ENCODE measurements at places on chromosomes 2 and 18.

DNA sequence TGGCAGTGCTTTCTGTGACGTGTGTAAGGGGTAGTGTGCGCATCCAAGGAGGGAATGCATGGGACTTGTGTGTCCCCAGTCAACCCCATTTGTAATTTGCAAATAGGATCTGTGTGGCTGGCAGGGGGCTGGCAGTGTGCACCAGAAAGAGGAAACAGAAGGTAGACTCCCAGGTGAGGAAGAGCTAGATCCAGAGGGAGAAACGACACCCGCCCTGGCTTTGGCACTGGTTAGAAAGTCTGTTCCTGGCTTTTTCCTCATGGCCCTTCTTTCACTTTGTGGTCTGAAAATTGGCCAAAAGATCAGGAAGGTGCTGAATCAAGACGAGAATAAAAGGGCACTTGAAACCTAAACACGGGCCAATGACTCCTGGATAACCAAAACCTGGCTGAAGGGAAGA lies 33.3 kb downstream of the PRKCE start:
- no peak for DNase-seq

DNA sequence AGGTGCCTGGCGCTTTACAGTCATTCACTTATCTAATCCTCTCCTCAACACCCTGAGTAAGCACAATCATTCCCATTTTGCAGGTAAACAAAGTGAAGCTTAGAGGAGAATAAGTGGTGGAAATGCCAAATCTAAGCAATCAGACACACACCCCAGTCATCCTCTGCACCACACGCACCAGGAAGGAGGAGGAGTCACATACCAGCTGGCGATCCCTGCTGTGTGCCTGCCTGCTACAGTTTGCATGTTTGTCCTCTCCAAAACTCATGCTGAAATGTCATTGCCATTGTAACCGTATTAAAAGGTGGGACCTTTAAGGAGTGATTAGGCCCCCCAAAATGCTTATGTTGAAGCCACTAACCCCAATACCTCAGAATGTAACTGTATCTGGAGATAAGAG lies 93.7 kb downstream of the LOXHD1 start:
- no peak for DNase-seq

DNA sequence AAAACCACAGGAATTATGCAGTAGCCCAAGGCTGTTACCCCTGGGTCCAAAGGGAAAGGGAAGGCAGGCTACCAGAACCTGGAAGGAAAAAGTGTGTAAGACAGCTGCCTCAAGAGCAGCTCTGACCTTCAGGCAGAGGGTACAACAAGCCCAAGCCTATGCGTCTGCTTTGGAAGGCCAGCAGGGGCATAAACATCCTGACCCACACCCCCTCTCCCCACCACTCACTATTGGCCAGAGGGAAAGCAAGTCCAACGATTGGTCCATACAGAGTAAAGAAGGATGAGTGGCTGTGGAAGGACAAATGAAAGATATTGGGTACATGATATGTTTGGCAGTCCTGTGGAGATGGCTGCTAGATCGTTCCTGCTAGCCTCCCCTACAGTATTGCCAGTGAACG lies 227.6 kb upstream of the HNRNPA3 start:
- DNase-seq, result no peak

DNA sequence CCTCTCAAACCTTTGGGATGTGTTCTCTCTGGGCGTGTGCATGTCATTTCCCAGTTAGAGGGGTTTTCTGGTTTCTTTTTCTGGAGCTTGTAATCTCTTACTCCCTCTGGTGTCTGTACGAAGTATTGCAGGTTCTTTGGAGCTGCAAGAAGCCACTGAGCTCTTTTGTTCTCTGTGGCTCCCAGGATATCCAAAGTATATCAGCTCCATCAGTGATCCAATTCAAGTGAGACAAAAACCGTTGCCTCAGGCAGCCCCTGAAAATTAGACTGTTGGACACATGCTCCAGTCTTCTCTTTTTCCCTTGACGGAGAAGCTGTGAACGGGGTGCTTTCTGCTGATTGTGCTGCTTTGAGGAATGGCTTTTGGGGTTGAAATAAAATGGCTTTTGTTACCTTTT lies 59.0 kb upstream of the LDLRAD4 start:
- no peak for DNase-seq

GRCh38 chr2:17578466-17578928 lies 38.0 kb downstream of the VSNL1 start:
- DNase-seq, result no peak

- DNase-seq, result no peak
Observed at GRCh38 chr2:235106874-235107639, 155.2 kb downstream of the SH3BP4 start.

- no peak for DNase-seq
Observed at GRCh38 chr2:218017211-218018053, 14.6 kb upstream of the TNS1 start.

DNA sequence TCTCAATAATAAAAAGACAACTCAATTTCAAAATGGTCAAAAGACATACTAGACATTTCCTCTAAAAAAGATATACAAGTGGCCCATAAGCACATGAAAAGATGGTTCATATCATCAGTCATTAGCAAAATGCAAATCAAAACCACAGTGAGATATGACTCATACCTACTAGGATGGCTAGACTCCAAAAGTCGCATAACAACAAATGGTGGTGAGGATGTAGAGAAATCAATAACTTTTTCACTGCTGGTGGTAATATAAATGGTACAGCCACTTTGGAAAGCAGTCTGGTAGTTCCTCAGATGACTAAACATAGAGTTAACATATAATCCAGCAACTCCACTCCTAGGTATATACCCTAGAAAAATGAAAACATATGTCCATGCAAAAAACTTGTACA lies 242.3 kb upstream of the NOL4 start:
- DNase-seq, result no peak

- no peak for DNase-seq
Observed at GRCh38 chr2:43191947-43192516, 34.4 kb downstream of the ZFP36L2 start.

- DNase-seq, result peak; percentile 100
Observed at GRCh38 chr2:44168681-44169154, at the start of gene PPM1B. Gene PPM1B (plus strand): TSS chr2:44168875. CDS start chr2:44201200, 32,325 bp downstream.

DNA sequence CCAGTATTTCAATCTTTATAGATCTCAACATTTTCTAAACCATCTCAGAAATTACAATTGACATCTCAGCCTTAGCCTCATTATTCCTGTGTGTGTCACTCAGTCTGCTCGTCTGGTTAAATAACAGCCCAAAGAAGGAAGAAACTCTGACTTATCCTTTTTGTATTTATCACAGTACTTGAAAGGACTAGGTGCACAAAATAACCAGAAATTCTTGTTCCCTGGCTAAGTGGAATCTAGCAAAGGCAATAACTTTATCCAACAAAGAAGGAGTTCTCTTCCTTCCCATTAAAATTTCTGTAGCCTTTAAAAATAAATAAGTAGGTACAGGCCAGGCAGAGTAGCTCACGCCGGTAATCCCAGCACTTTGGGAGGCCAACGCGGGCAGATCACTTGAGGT lies 139.9 kb upstream of the PID1 start:
- DNase-seq, result no peak

GRCh38 chr2:178527592-178527991 lies 47.3 kb downstream of the PLEKHA3 start:
- DNase-seq, result no peak

DNA sequence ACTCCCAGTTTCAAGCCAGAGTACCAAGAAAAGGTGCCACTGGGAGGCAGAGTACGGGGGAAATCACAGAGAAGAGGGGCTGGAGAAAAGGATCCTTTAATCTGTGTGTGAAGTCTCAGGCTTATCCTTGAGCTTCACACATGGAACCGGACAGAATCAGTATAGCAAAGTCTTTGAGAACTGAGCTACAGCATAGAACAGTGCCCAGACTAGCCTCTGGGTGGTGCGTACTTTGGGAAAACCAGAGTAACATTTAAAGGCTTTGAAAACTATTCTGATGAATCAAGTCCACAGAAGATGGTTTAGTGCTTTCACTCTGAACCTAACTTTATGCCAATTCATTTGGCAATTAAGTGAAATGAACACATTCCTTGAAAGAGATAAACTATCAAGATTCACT lies 83.1 kb downstream of the BABAM2 start:
- no peak for DNase-seq

- no peak for DNase-seq
Observed at GRCh38 chr2:206031162-206031784, 54.7 kb downstream of the INO80D start.

DNA sequence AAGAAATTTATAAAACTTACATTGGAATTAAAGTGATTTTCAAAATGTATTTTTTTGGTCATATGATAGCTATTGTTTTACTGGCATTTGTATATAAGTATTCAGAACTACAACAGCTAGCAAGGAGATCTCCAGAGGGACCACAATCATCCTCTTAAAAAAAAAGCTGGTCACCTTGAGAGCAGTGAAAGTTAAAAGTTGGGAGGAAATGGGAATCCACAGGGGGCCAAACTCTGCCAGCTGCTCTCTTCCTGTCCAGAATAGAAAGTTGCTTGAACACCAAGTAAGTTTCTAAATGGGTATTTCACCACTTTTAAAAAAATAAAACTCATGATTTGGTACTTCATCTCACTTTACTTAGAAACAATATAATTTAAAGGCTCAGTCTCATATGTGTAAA lies 1025.1 kb downstream of the LRP1B start:
- DNase-seq, result no peak

GRCh38 chr2:70746094-70746974 lies 21.7 kb downstream of the ADD2 start:
- no peak for DNase-seq

DNA sequence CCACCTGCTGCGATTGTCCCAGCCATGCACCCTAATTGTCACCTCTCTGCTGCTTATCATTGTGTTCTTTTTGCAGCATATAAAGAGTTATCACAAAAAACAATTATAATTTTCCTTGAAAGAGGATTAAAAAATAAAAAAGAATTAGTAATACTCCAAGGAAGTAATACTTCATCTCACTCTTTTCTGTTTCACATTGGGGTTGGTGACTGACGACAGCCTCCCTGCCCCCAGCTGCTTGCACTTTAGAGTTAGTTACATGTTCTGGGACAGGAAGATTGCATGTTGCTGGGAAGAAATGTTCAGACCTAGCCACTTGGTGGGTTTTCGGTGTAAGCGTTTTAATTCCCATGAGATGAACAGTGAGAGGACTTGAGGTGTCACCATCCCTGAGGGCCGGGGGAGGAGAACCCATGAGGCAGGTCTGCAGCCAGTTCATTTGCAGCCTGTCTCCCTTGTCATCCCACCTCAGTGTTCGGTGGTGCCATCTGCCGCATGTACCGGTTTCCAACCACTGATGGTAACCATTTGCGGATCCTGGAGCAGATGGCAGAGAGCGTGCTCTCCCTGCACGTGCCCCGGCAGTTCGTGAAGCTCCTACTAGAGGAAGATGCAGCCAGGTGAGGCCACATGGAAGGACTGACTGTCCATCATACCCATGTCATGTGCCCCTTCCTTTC lies 69.1 kb downstream of the COA5 start:
- no peak for DNase-seq

DNA sequence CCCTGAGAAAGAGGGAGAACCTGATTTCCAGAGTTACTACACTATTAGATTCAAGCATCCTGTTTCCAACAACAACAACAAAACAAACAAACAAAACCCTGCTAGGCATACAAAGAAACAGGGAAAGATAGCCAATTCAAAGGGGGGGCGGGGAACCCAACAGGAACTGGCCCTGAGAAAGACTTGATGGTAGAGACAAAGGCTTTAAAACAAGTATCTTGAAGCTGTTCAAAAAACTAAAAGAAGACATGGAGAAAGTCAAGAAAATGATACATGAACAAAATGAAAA lies 147.1 kb downstream of the THADA start:
- no peak for DNase-seq

GRCh38 chr2:57373530-57373929 lies 673.1 kb upstream of the VRK2 start:
- DNase-seq, result no peak

DNA sequence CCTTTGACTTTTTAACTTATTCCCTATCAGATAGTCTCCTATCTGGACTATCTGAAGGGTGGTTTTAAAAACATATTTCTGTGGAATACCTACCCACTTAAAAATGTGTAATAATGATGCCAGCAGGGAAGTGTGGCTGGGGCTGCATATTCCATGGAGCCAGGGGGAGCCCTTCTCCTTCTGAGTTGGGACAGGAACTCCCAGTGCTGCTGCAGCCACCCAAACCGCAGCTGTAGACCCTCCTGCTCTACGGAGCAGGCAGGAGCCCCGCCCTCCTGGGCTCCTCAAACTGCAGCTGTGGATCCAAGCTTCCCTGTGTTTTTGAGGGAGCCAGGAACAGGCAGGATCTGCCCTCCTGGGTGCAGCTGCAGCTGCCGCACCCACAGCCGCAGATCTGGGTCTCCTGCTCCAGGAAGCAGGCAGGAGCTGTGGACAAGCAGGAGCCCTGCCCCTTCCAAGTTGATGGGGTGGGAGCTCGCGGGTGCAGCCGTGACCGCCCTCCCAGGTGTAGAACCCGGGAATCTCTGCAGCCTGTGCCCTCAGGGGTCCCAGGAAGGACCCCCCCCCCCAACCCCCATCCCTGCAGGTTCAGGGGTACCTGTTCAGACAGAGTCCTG lies 57.8 kb downstream of the PDK1 start:
- DNase-seq, result no peak

GRCh38 chr18:49721981-49722380 lies 91.4 kb downstream of the ACAA2 start:
- DNase-seq, result no peak

GRCh38 chr2:120992791-120993555 lies 257.3 kb downstream of the GLI2 start:
- no peak for DNase-seq

DNA sequence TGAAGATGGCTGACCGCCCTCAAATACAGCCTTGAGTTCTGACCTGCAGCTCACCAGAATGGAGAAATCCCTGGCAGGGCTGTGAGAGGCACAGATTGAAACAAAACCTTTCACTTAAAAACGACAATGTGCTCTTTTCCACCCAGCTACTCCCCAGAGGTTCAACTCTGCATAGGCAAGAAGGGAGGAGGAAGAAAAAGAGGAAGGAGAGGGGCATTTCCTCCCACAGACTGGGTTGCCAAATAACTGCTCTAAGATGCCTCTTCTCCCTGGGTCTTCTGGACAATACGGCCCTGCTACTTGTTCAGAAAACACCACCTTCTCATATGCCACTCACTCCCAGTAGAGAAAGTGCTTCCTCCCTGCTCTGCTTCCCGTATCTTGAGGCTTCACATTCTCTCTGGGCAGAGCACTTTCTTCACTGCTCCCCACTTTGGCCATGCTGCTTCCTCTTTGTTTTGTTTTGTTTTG lies 136.4 kb upstream of the SLC1A4 start:
- no peak for DNase-seq

GRCh38 chr2:81658227-81658626 lies 1353.7 kb upstream of the LRRTM1 start:
- no peak for DNase-seq

- DNase-seq, result no peak
Observed at GRCh38 chr2:44191739-44192138, 23.1 kb downstream of the PPM1B start.

GRCh38 chr18:74457043-74457724 lies at the start of gene DIPK1C:
Gene DIPK1C (minus strand): TSS chr18:74457308. CDS start chr18:74457259, 49 bp downstream.
- DNase-seq, result no peak
